ENCODE measurements at places on chromosomes 3 and 15. TPM values are rescaled to one million over a fixed set of nuclear protein-coding genes. Genes with fewer than 3 reads are reported as not detected.

DNA sequence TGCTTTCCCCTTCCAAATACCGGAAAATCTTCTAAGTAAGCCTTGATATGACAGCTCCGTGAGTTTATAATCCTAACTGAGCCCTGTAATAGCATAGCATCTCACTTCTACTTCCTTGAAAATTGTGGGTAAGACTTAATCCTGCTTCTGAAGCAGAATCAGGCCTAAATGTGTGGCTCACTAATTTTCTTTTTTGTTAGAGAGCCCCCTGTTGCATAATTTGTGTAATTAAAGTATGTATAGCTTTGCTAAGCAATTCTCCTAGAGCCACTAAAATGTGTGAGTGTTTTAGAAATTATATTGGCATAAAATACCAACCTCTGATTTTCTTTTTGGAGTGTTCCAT lies 304.4 kb downstream of the FGF12 start:
- no peak for DNase-seq
- H3K4me3 ChIP-seq = no peak overlapping the region
- H3K27ac ChIP-seq = no peak overlapping the region
- H3K4me1 ChIP-seq = no peaks in the 10 kb centered on the region
- H3K36me3 ChIP-seq = no peaks in the 10 kb centered on the region
- H3K27me3 ChIP-seq = no peaks in the 10 kb centered on the region

DNA sequence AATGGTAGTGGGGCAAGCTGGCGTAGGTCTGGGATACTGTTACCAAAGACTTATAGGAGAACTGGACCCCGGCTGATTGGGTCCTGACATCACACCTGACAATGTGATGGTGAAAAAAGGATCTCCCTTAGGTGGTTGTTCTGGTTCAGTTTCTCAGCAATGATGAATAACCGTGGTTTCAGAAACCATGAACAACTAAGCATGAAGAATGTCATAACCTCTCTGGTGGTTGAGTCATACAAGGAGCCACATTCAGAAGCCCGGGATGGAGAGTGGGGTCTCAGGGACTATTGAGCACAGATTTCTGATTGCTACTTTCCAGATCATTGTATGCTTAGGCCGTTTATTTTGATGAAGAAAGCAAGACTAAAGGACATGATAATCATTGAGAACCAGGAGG lies 17.4 kb downstream of the GPR160 start:
- H3K36me3 ChIP-seq = no peaks in the 10 kb centered on the region
- H3K4me1 ChIP-seq = no peaks in the 10 kb centered on the region
- H3K4me3 ChIP-seq = no peak overlapping the region
- DNase-seq = no peak
- H3K27ac ChIP-seq = no peak overlapping the region

RTF1 gene
- total RNA-seq = 36.8 TPM

SEMA3F gene
- 39.2 TPM for total RNA-seq

GRCh38 chr3:31709526-31709925 lies 176.8 kb downstream of the STT3B start:
- no peak for DNase-seq
- no peak overlapping the region for H3K4me3 ChIP-seq
- H3K27me3 ChIP-seq = no peaks in the 10 kb centered on the region
- H3K27ac ChIP-seq = no peak overlapping the region

DNA sequence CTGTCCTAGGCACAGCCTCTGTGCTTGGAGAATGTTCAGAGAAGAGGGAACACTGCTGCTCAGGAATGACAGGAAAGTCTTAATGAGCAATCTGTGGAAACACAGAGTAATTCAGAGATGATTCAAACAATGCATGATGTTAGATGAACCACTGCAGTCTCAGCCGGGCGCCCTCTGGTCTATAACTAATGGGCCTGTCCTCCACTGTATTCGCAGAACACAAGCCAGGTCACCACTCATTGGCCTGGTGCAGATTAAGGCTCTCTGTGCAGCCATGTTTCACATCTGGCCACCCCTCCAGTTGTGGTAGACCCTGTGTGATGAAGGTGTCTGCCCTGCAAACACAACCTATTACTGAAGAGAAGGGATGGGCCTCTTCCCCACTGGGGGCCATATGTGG lies 281.7 kb upstream of the ROPN1 start:
- no peak overlapping the region for H3K4me3 ChIP-seq
- H3K4me1 ChIP-seq = peaks cover 22% of the 10 kb centered on the region
- no peak for DNase-seq
- no peaks in the 10 kb centered on the region for H3K36me3 ChIP-seq
- no peaks in the 10 kb centered on the region for H3K27me3 ChIP-seq
- H3K27ac ChIP-seq = peak overlapping the region; percentile 77

CLRN1 gene
- not detected for total RNA-seq

OR4F6 gene
- not detected for total RNA-seq

- no peaks in the 10 kb centered on the region for H3K36me3 ChIP-seq
- no peaks in the 10 kb centered on the region for H3K27me3 ChIP-seq
- no peak overlapping the region for H3K27ac ChIP-seq
- DNase-seq = no peak
- H3K4me3 ChIP-seq = no peak overlapping the region
- H3K4me1 ChIP-seq = no peaks in the 10 kb centered on the region
Measured at GRCh38 chr3:154987846-154988245, 92.3 kb upstream of the MME start.

DNA sequence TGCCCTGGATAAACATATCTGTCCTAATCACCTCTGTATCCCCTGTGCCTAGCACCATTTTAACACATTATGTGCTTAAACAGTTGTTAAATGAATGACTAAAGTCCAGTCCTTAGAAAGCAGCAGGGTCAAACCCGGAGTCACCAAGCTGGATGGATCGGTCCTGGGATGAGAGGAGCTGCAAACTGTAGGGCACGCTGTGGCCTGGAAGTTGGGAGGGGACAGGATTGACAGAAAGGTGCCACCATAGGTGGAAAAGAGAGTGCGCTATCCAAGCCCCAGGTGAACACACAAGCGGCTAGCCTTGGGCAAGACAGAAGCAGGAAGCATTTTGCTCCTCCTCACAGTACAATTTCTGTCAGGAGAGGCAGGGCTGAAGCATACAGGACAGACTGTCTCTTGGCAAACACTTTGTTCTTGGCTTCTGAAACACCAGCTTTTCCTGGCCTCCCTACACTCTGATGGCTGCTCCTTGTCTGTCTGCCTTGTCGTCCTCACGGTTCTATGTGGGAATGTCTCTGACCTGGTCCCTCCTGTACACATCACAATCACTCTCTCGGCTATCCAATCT lies 48.4 kb upstream of the KY start:
- no peaks in the 10 kb centered on the region for H3K4me1 ChIP-seq
- DNase-seq = no peak
- no peak overlapping the region for H3K4me3 ChIP-seq
- H3K27me3 ChIP-seq = no peaks in the 10 kb centered on the region

KY gene
- 1.8 TPM for total RNA-seq

VGLL3 gene
- total RNA-seq = 49.8 TPM

DNA sequence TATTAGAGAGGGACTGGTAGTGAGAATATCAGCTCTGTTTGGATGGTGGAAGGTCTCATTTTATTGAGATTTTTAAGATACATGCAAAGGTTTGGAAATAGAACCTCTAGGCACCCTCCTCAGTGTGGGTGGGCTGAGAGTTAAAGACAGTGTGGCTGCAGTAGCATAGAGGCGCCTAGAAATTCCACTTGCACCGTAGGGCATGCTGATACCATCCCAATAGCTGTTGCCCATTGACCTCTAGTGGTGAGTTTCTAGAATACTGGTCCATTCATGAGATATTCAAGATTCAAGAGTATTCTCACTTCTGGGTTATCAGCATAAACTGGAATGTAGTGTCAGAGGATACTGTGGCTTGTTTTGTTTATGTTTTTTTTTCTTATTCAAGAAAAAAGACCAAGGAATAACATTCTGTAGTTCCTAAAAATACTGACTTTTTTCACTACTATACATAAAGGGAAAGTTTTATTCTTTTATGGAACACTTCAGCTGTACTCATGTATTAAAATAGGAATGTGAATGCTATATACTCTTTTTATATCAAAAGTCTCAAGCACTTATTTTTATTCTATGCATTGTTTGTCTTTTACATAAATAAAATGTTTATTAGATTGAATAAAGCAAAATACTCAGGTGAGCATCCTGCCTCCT lies 87.2 kb downstream of the TGFBR2 start:
- H3K36me3 ChIP-seq = peaks cover 8% of the 10 kb centered on the region
- no peak overlapping the region for H3K27ac ChIP-seq
- DNase-seq = no peak
- peaks cover 4% of the 10 kb centered on the region for H3K4me1 ChIP-seq

DNA sequence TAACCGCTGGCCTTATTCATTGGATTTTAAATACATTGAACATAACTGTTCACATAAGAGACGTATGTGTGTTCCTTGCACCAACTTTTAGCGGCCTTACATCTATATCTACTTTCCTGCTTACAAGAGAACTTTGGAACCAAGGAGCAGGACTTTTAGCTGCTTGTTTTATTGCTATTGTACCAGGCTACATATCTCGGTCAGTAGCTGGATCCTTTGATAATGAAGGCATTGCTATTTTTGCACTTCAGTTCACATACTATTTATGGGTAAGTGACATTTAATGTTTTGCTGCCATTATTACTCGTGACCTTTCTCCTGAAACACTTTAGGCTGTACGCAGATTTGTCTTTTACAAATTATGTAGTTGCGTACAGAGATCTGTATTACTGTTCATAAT lies 47.1 kb downstream of the STT3B start:
- no peak for DNase-seq
- H3K4me1 ChIP-seq = peaks cover 2% of the 10 kb centered on the region
- no peak overlapping the region for H3K4me3 ChIP-seq
- no peaks in the 10 kb centered on the region for H3K27me3 ChIP-seq
- H3K27ac ChIP-seq = no peak overlapping the region
- no peaks in the 10 kb centered on the region for H3K36me3 ChIP-seq

FBXO40 gene
- total RNA-seq = 0.13 TPM

- H3K4me1 ChIP-seq = peaks cover 2% of the 10 kb centered on the region
- no peak for DNase-seq
- H3K27me3 ChIP-seq = no peaks in the 10 kb centered on the region
Measured at GRCh38 chr3:72441284-72441994, 406.8 kb downstream of the SHQ1 start.

TRPM1 gene
- not detected for total RNA-seq

WDR5B gene
- total RNA-seq = 4.3 TPM

- DNase-seq = no peak
- H3K27me3 ChIP-seq = no peaks in the 10 kb centered on the region
- no peaks in the 10 kb centered on the region for H3K4me1 ChIP-seq
Measured at GRCh38 chr3:42228796-42229195, 37.2 kb downstream of the CCK start.

ZMAT3 gene
- total RNA-seq = 27.3 TPM

DNA sequence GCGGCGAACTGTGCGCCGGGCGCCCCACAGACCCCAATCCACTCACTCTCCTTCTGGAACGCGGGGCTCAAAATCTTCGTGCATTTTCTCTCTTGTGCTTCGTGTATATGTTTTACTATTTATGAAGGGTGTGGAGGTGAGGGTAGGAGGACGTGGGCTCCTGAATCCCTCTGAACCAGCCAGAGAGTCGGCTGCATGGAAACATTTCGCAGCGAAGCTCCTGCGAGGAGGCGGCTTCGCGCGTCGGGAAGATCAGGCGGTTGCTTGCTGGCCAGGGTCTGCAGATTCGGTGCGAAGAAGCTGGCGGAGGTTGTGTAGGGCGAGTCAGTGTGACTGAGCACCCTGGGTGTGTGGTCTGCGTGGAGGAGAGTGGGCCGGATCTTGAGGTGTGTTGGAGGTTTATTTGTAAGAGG lies 1.1 kb downstream of the CNTN4 start:
- DNase-seq = peak; percentile 53
- H3K27me3 ChIP-seq = no peaks in the 10 kb centered on the region
- peak overlapping the region; percentile 28 for H3K4me3 ChIP-seq
- H3K36me3 ChIP-seq = no peaks in the 10 kb centered on the region
- H3K4me1 ChIP-seq = peaks cover 4% of the 10 kb centered on the region

DNA sequence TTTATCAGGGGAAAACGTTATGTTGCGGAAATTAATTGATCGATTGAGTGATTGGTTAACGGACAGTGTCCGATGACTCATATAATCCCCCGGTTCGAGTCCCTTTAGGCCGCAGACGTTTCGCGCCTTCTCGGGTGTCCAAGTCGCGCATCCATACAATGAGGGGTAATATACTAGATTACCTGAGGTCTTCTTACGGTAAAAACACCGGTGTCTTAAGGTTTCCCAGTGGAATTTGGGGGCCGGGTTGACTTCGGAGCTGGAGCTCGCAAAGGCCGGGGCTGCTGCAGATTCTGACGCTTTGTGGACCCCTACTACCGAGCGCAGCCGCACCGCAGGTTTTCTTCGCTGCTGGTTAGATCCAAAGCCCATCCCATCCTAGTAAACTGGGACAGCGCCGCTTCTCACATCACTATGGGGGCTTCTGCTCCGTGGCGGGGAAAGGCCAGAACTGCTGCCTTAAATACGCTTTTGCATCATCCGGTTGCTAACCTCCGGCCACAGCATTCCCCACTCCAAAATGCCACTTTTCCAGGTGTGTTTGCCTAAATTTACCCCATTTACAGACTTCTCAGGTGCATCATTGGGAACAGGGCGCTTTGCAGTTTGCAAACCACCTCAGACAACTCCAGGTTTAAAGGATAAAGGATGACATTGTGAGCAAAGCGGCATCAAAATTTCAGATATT lies 858 bp upstream of the SACM1L start:
- DNase-seq = peak; percentile 77
- H3K36me3 ChIP-seq = no peaks in the 10 kb centered on the region
- peaks cover 3% of the 10 kb centered on the region for H3K4me1 ChIP-seq
- H3K27me3 ChIP-seq = no peaks in the 10 kb centered on the region

CD80 gene
- 1.8 TPM for total RNA-seq

DNA sequence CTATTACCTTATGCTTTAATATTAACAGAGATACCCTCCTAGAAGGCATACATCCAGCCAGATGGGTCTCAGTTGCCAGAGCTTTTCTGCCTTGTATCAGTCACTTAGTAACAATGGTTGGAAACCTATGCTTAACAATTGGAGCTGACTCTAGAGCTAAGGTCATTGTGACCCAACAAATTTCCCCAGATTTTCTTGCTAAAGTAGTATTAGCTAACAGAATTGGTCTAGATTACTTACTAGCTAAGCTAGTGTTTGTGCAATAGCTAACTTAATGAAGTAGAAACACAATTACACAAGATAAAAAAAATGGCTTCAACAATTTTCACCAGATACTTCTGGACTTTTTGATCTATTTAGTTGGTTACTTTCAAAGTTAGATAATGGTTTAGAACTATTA lies 236.9 kb downstream of the NSUN3 start:
- no peaks in the 10 kb centered on the region for H3K27me3 ChIP-seq
- H3K36me3 ChIP-seq = no peaks in the 10 kb centered on the region
- no peak overlapping the region for H3K27ac ChIP-seq
- no peak overlapping the region for H3K4me3 ChIP-seq
- DNase-seq = no peak

DNA sequence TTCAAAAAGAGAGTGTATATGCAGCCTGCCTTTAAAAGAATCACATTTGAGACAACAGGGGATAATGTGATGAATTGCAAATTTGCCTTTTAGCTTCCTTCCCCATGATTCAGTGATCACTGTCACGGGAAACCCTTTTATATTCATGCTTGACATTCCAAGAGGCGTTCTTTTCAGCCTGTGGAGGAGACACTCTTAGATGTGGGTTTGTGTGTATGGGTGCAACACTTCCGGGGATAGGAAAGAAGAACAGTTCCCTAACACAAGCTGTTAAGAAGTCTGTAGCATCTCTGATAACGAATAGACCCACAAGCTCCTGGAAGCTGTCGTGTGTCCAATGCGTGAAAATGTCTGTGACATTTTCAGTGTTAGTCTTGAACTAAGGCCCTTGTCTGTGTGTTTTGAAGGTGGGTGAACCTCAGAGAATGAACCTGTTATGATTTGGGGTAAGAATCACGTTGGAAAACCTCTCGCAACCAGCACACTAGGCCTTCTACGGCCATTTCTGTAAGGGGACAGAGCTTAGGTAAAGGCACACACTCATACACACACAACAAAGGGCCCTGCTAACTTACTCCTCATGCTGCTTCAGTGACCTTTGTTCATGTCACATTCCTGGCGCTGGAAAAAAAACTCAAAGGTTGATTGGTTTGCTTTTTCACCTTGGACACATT lies 229.2 kb upstream of the ST8SIA2 start:
- H3K27ac ChIP-seq = no peak overlapping the region
- peaks cover 2% of the 10 kb centered on the region for H3K36me3 ChIP-seq

SOX14 gene
- not detected for total RNA-seq

All from aorta (tissue), 5 donors.